Tongue (tissue), 3 donors: ENCODE measurements at places on chromosomes 3 and 15. TPM values are rescaled to one million over a fixed set of nuclear protein-coding genes. Genes with fewer than 3 reads are reported as not detected.
A peak's percentile ranks its signal among the peaks of the same experiment; 100 is the strongest.

DNA sequence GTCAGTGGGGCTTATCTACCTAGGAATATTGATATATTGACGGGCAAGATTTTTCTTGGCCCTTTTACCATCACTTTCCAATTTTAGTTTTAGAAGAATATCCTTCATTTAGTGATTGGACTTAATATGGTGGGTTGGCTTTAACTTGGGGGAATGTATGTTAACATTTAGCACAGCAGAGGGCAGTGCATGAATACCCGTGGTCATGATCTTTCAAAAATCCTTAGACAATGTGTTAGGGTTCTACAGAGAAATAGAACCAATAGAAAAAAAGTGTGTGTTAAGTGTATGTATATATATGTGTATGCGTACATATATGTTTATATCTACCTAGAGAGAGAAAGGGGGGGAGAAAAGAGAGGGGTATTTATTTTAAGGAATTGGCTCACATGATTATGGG is 36.9 kb downstream of the GPR171 start:
- DNase-seq, result no peak

- no peak for DNase-seq
These were observed 25.4 kb upstream of the SLC41A3 start for GRCh38 chr3:126109146-126109879.

GRCh38 chr3:17740721-17741141 is 1.7 kb downstream of the TBC1D5 start:
- DNase-seq, result peak; percentile 48

DNA sequence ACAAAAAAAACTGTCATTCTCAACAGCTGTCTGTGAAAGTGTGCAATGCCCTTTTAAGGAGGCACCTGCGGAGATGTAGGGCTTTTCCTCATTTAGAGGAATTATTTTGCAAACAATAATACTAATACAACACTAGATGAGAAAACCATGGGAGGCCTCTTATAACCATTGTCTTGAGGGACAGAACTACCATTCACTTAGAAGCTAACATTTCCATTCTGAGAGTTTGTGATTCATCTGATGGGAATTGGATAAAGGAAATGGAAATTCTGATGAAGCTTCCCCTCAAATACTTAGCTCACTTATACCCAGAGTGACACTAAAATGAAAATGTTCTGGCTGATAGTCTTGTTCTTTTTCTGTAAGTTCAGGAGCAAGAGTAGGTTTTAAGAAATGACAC is 147.7 kb downstream of the CADPS start:
- DNase-seq, result no peak

GRCh38 chr3:124246949-124247348 is 255.0 kb upstream of the ROPN1 start:
- peak; percentile 18 for DNase-seq

GRCh38 chr3:82130046-82130445 is 368.6 kb upstream of the GBE1 start:
- DNase-seq, result no peak

DNA sequence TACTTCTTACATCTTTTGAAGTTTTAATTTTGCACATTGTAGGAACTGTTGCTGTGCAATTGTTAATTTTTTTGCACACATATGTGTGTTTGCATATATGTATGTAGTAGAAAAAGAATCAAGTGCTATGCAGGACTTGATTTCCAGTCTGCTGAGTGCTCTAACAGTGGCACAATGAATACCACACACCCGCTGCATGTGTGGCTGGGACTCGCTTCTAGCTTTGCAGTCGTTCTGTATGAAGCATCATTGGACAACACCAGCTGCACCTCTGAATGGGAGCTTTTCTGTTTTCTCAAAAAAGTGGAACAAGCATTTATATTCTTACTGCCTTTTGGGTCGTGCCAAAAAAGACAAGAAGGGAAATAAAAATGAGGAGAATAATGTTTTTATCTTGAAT is 564.7 kb downstream of the FOXP1 start:
- DNase-seq, result no peak

DNA sequence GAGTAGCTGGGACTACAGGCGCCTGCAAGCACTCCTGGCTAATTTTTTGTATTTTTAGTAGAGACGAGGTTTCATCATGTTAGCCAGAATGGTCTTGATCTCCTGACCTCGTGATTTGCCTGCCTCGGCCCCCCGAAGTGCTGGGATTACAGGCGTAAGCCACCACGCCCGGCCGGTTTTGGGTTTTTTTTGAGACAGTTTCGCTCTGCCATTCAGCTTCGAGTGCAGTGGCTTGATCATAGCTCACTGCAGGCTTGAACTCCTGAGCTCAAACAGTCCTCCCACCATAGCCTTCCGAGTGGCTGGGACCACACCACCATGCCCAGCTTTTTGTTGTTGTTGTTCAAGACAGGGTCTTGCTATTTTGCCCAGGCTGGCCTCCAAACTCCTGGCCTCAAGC is 16.0 kb upstream of the SCAP start:
- no peak for DNase-seq

- no peak for DNase-seq
These were observed 21.2 kb downstream of the TMEM40 start for GRCh38 chr3:12737833-12738232.

DNA sequence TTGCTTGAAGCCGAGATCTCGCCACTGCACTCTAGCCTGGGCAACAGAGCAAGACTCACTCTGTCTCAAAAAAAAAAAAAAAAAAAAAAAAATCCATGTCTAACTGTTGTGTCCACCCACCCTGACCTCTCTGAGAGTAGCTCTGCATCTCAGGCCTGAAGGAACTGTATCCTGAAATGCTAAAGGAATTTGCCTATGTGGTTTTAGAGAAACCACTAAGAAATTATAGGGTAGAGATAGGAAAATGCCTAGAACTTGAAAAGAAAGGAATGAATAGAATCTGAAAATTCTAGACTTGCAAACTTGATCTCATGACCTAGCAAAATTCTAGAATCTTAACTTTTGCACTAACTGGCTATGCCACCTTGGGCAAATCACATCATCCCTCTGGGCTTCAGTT is 217.5 kb upstream of the ROPN1 start:
- DNase-seq, result no peak

DNA sequence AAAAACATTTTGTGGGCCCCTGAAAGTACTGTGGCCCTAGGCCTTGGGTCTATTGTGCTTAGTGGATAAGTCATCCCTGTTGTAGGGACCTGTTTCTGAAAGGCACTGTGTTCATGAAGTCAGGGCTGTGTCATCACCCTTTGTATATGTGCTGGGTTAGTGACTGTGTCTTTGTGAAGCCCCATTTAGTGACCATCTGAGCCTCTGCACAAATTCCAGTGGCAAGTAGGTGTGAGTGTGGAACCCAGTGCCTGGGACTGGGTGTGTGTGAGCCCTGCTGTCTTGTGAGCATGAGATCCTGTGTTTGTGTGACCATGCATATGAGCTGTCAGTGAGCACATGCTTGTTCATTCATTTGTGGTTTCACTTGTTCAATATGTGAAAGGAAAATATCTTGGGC is 1.2 kb upstream of the HYAL1 start:
- no peak for DNase-seq

DNA sequence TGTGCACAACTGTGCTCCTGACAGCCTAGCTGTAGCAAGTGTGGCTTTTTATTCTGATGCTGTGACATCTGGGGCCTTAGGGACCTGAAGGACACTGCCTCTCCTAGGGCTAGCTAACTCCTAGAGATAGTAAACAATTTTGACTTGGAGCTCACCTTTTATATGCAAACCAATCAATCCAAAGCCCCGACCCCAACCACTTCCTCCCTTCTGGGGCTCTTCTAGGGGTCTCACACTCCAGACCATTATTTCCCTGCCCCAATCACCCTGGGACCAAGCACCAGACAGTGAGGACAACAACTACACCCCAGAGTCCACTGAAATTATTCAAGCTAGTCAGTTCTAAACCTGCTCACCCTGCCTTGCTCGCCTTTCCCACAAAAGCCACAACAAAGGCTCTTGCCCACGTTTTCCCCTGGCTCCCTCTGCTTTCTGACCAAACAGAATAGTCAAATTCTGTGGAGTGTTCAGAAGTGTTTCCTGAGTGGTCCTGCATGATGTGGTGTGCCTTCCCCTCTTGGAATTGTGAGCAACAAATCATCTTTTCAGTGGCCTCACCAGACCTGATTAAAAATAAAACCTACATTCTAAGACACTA is 84.2 kb upstream of the WNT5A start:
- no peak for DNase-seq

DNA sequence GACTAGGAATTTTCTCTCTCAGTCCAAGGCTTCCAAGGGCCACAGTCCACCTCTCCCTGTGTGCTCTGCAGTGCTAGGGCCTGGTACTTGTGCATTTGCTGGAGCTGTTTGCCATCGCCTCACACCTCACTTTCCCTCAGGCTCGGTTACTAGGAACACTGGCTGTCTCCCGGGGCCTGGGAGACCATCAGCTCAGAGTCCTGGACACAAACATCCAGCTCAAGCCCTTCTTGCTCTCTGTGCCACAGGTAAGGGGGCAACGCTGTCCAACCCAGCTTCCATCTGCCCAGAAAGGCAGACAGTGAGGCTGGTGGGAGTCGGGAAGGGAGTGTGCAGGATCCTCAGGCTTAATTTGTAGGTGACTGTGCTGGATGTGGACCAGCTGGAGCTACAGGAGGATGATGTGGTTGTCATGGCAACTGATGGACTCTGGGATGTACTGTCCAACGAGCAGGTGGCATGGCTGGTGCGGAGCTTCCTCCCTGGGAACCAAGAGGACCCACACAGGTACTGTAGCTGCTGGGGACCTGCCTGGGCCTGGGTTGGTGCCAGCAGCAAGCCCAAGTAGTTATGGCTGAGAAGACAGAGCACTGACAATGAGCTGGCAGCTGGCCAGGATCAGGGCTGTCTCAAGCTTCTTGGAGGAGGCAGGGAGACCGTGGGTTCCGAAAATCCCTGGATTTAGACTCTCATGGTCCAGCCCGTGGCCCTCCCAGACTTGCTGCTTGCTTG is 3.4 kb downstream of the PPM1M start:
- DNase-seq, result no peak

- peak; percentile 39 for DNase-seq
These were observed 506.9 kb downstream of the OCA2 start for GRCh38 chr15:27592036-27592760.

DNA sequence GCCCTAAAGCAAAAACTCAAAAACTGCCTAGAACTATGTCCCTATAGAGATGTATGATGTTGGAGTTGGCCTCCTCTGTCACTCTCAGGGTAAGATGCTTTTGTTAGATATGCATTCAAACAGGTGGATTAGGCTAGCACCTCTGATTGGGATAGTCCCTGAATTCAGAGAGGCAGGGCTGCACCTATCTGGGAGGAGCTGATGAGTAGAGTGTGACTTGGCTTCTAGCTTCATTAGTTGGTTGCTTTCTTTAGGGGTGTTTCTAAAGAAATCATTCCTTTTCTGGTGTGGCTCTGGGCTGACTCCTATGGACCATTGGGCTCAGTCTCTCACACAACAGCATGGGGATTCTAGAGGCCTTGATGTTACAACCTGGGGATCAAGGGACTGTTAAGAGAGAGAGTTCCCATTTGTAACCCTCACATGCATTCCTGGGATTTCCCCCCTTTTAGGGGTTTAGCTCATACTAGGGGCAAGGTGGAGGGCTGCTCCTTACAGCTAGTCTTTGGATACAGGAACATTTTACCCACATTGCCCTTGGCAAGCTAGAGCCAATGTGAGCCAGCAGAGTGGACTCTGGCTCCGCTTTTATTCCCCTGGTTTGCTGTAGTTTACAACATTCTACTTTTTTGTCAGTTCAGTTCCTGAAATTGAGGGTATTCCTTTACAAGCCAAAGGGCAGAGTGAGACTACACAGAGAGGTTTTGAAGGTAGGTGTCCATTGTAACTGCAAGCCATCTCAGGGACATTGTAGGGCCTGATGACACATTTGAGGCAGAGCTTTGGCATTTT is 7.5 kb downstream of the ZNF592 start:
- DNase-seq, result no peak

GRCh38 chr15:92082006-92082843 is 228.7 kb downstream of the SLCO3A1 start:
- DNase-seq, result peak; percentile 87

GRCh38 chr3:80079886-80080285 is 312.1 kb upstream of the ROBO1 start:
- no peak for DNase-seq

GRCh38 chr3:127016461-127016860 is 33.5 kb downstream of the PLXNA1 start:
- no peak for DNase-seq

GRCh38 chr3:99753268-99753975 is 64.2 kb upstream of the CMSS1 start:
- peak; percentile 81 for DNase-seq

DNA sequence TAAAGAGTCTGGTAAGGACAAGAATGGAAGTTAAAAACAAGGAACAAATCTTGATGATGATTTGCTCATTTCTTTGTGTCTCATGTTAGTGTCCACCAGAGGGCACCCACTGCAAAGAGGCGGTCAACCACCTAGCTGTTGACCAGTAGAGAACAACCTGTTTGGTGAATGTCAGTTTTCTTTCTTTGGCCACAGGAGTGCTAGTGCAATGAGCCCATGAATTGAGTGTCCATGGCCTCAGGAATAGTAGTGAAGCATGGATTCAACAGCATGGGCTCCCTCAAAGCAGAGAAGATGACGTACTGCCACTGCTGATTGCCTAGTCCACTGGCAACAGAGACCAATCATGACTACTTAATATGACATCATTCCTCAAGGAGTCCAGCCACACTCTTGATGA is 10.7 kb upstream of the CNTN6 start:
- DNase-seq, result peak; percentile 54

GRCh38 chr3:194775731-194776130 is 90.0 kb downstream of the FAM43A start:
- DNase-seq, result peak; percentile 56

DNA sequence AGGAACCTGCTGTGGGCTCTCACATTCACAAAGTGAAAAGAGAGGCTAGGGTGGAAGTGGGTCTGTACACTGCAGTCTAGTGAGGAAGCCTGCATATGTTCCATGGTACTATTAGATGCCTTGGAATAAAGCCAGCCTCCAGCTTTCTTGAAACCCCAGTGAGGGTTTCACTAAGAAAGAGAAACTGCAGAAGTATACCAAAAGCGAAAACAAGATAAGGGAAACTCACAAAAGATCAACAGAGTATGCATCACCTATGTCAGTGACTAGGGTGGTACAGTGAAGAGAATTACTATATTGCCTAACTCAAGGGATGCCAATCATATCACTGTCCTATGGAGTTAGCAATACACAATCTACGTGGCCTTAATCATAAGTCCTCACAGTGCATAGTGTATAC is 212.5 kb upstream of the GADL1 start:
- no peak for DNase-seq

GRCh38 chr3:119679874-119680273 is 2.7 kb upstream of the COX17 start:
- no peak for DNase-seq

- DNase-seq, result no peak
These were observed 851 bp upstream of the TEX55 start for GRCh38 chr3:119145128-119145499.

Gene STX19
- 0.41 TPM for total RNA-seq

Gene CIB2
- 12.1 TPM for total RNA-seq

Gene NEDD4
- total RNA-seq, result 31.5 TPM

Gene BCL2A1
- 8.1 TPM for total RNA-seq

Gene VPS13C
- 93.5 TPM for total RNA-seq

Gene LRRC34
- total RNA-seq, result 4.3 TPM

Gene ROPN1
- total RNA-seq, result not detected

Gene SLTM
- total RNA-seq, result 133 TPM

Gene SRGAP3
- total RNA-seq, result 19.7 TPM
